HT-29 (cell line): ENCODE measurements at places on chromosomes 6 and 20. TPM values are rescaled to one million over a fixed set of nuclear protein-coding genes. Genes with fewer than 3 reads are reported as not detected.

Gene TP53TG5
- 0.23 and 1.6 TPM in 2 replicates for total RNA-seq

Gene KIF25
- not detected in 2 replicates for total RNA-seq

Gene CALHM4
- total RNA-seq, result not detected in 2 replicates

Gene TPX2
- total RNA-seq, result 94.4 and 101 TPM in 2 replicates

Gene HLA-DQB1
- total RNA-seq, result not detected in 2 replicates

Gene NOX3
- not detected in 2 replicates for total RNA-seq

Gene C20orf144
- 0.15 TPM in 1 of 2 replicates, not detected in the other for total RNA-seq

Gene ZHX3
- total RNA-seq, result 6.0 and 7.0 TPM in 2 replicates

Gene SLC22A7
- not detected in 2 replicates for total RNA-seq

Gene CLPSL1
- not detected in 2 replicates for total RNA-seq

Gene RIOK1
- total RNA-seq, result 21.9 and 28.4 TPM in 2 replicates

Gene EPB41L1
- total RNA-seq, result 74.9 and 76.8 TPM in 2 replicates

Gene RING1
- 36.1 and 37.2 TPM in 2 replicates for total RNA-seq

Gene BPIFB2
- not detected in 2 replicates for total RNA-seq

Gene SEL1L2
- not detected in 2 replicates for total RNA-seq

Gene RPS6KA2
- total RNA-seq, result 1.1 and 3.4 TPM in 2 replicates

- no peak for DNase-seq
These were observed 14.3 kb downstream of the STX7 start for GRCh38 chr6:132498638-132499037.

- no peak for DNase-seq
These were observed 11.7 kb downstream of the TSPYL1 start for GRCh38 chr6:116267836-116268588.

DNA sequence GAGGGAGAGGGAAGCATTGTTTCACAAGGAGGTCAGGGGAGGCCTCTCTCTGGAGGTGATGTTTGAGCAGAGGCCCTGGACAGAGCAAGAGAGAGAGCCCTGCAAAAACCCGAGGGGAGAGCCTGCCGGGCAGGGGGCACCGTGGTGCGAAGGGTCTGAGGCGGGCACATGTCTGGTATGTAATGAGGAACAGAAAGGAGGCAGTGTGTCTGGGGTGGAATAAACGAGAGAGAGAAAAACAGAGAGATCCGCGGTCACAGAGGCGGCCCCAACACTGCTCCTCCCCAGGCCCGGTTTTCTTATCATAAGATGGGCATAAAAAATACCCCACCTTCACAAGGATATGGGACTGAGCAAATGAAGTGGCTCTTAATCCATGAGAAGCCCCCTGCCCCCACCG is 119.2 kb downstream of the PREX1 start:
- DNase-seq, result no peak

GRCh38 chr6:131765804-131766135 is 42.0 kb upstream of the ENPP1 start:
- DNase-seq, result no peak

DNA sequence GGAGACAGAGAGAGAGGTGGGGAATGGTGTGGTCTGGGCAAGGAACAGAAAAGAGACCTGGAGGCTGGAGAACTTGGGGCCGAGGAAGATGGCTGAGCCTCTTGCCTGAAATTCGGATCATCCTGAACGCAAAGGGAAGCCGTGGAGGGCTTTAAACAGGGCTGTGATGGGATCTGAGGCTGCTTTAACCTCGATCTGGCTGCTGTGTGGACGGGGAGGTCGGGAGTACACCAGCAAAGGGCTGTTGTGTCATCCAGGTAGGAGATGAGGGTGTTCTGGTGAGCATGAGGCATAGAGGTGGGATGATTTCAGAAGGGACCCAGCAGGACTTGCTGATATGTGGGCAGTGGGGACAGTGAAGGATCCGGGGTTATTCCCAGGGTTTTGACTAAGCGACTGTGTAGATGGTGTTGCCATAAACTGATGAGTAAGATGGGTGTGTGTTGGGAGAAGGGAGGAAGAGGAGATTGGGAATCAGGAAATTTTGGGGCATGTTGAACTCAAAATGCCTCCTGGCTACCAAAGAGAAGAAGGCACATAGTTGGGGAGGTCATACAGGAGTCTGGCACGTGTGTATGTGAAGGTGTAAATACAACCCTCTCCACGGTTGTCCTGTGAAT is 158.5 kb downstream of the NFATC2 start:
- DNase-seq, result no peak

GRCh38 chr20:24868396-24868927 is 80.6 kb upstream of the CST7 start:
- no peak for DNase-seq

- DNase-seq, result peak; percentile 49
These were observed 158.1 kb upstream of the GMDS start for GRCh38 chr6:2403546-2403945.

DNA sequence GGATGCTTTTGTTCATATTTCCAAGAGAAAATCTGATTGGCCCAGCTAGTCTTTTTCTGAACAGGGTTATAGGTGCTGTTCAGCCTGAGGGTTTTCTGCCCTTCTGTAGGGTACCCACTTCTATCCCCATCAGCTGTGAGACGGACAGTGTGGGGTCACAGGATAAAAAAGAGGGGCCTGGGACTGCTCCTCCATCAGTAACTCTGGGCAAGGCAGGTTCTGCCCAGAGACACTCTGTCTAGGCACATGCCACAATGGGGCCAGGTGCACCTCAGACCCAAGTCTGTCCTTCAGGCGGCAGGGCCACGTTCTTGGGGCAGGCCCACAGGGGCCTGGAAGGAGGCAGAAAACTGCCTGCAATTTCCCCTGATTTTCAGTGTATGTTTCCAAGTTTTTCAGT is 20.0 kb downstream of the ID4 start:
- no peak for DNase-seq

DNA sequence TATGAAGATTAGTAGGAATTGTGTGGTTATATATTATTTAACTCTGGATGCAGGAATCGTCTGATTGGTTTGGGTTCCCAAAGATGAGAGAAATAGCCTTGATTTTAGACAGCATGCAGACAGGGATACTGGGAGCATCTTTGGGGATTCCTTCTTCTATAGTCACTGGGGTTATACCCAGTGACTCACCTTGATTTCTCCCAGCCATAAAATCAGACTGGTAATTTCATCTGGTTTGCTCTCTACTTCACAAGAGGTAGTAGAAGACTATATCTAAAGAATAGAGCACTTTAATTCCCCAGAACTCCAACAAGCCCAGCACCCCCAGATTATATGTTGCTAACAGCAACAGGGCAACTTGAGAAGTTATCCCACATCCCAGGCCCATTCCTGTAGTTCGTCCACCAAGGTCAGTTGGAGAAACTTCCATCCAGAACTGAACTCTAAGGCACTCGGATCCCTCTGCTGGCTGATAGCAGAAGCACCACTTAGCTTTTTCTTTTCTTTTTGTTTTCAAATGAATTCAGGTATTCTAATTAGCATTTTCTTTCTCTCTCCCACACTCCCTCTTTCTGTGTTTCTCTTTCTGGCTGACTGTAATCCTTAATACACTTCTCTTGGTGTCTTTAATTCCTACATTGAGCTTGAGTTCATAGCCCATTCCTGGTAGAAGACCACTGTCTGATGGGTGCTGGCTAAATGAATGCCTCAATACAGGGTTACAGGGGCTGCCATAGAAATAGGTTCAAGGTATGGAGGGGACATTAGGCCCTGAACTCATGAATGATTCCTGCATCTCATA is 20.4 kb upstream of the EFHC1 start:
- DNase-seq, result peak; percentile 80

DNA sequence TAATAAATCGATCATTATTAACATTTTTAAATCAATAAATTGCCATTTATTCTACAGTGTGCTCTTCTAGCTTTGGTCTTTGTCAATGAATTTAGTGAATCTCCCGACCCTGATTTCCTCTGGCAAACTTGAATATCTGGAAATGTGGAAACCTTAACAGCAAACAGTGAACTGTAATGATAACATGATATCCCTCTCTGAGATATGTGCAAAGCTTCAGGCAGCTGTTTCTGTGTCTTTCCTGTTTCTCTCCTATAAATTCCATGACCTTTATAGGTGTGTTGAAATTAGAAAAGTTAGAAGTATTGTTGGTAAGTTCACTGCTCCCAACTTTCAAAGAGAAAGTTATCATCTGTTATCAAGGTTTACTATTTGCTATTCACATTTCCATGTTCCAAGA is 218.8 kb upstream of the RNF217 start:
- peak; percentile 28 for DNase-seq

GRCh38 chr20:61973515-61974356 is 91.9 kb downstream of the TAF4 start:
- DNase-seq, result no peak

GRCh38 chr6:63802606-63803206 is 167.1 kb downstream of the PHF3 start:
- DNase-seq, result peak; percentile 50

DNA sequence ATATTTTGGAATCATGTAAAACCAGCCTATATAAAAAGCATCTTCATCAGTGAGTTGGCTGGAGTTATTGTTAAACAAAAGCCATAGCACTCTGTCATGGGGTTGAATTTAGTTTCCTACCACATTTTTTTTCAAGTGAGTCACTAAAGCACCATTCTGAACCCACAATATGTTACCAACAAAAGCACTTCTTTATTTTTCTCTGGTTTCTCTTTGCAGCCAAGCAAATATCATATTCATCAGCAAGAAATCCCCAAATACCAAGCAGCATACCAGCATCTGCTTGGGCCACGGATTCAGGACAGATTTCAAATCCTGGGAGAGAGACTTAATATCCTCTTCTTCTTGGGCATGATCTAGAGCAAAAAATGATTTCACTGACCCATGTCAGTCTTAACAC is 441.4 kb downstream of the BCKDHB start:
- DNase-seq, result no peak

DNA sequence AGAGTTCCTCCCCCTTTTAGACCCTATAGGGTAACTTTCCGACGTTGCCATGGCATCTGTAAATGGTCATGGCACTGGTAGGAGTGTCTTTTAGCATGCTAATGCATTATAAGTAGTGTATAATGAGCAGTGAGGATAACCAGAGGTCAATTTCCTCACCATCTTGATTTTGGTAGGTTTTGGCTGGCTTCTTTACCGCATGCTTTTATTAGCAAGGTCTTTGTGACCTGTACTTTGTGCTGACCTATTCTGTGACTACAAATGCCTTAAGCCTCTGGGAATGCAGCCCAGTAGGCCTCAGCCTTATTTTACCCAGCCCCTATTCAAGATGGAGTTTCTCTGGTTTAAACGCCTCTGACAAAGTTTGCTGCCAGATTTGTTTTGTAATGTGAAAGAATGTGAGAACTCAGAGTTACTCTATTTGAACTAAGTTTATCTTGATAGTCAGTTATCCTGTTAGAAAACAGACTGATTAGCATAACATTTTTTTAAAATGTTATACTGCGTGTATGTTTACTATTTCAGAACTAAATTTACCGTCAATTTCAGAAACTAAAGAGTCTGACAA is 111.3 kb upstream of the PRSS16 start:
- no peak for DNase-seq

DNA sequence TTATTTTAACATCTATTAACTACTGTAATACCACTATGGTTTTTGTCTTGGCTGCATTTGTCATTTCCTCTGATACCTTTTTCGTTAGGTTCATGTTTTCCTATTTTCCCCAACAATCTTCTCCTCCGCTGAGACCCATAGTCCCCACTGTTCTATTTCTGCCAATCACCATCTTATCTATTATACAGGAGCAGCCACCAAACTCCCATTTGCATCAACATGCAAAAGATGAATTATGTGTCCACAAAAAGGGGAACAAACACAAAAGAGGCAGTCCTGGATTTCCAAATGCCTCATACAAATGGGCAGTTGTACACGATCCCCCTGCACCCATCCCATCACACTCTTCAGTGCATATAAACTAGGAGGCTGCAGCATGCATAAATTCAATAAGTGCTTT is 121.7 kb upstream of the MYLIP start:
- DNase-seq, result no peak

GRCh38 chr20:8524101-8525016 is 392.3 kb downstream of the PLCB1 start:
- no peak for DNase-seq

DNA sequence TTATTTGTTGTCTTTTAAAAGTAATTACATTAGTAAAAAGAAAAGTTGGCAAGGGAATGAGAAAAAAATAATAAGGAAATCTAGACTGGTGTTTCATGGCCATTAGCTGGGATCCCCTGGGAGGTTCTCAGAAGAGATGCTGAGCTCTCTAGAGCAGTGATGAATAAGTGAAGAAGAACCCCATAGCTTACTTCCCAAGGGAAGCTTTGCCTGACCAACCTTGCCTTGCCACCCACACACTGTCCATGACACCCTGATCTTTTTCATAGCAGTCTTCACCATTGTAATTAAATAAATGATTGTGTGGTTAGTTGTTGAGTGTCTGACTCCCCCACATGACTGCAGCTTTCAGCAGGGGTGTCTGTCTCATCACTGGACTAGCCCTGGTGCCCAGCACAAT is 5.9 kb downstream of the C6orf163 start:
- no peak for DNase-seq

- DNase-seq, result no peak
These were observed 11.6 kb downstream of the SNRPB start for GRCh38 chr20:2458919-2459499.

- no peak for DNase-seq
These were observed 17.0 kb upstream of the SNX3 start for GRCh38 chr6:108277831-108278230.

DNA sequence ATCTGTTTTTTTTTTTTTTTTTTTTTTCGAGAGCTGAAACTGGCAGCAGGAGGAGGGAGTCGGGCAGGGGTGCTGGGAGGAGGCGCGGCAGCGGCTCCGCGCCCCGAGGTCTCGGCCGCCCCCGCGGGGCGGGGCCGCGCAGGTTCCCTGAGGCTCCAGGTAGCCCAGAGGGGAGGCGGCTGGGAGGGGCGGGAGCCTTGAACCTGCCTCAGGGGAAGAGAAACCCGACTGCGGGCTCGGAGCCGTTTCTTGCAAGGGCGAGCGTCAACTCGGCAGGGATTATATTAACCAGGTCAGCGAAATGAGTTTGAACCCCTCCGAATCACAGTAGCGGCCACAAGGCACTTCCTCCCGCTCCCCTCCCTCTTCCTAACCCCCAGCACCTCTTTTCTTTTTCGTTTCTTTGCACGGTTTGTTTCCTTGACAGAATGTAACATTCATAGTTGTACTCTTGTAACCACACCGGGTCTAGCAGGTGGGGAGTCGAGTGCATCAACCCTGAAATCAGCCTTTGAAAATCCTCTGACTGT is 2.0 kb downstream of the MYB start:
- peak; percentile 73 for DNase-seq

DNA sequence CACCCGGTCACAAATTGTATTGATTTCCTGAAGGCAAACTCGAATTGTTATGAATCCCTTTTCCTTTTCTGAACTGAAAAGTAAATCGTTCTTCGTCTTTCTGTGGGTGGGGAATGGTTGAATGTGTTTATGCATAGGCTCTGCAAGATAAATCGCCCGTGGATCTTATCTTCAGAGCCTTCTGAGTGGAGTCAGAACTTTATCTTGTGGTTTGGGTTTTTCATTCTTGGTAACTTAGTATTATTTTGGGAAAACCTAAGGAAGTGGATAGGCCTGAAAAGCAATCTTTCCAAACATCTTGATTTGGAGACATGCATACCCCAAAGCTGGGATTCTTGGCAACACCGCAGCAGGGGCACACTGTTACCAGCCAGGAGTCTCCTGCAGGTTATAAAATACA is 122.4 kb downstream of the MAP3K7 start:
- DNase-seq, result no peak

GRCh38 chr20:43584448-43585136 is 6.1 kb upstream of the IFT52 start:
- no peak for DNase-seq

- DNase-seq, result no peak
These were observed 434.3 kb downstream of the TBC1D32 start for GRCh38 chr6:120899932-120900331.

GRCh38 chr6:110826236-110827129 is 11.2 kb upstream of the CDK19 start:
- DNase-seq, result no peak

GRCh38 chr6:88899569-88900316 is 63.7 kb downstream of the RNGTT start:
- DNase-seq, result peak; percentile 28

GRCh38 chr6:20169119-20169557 is 43.1 kb downstream of the MBOAT1 start:
- no peak for DNase-seq
